ENCODE measurements at places on chromosomes 1 and 21.

DNA sequence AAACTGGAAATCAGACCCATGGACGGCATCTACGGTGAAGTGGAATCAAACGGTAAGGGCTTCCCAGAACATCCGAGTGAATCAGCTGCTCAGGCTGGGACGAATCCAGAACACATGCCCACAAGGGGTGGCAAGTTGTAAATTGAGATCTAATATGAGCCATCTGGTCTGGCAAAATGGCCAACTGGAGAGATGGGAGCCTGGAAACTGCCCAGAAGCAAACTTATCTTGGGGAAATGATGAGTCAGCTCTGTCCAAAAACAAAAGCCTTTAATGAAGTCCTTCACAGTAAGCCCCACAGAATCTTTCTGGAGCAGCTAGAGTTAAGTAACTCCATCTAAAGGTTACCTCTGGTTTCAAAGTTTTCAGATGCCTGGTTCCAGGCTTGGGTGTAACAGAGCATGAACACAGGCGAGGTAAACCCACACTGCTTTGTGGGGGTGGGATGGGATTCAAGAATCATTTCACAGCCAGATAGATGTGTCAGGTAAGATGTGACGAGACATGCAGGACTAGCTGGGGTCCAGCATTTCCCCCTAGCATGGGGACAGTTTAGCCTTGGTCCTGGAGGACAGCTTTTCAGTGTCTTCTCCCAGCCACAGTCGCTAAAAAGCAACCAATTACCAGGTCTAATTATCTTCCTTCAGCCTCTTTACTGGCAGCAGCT lies 10.5 kb upstream of the SRP9 start:
- DNase-seq, result no peak

DNA sequence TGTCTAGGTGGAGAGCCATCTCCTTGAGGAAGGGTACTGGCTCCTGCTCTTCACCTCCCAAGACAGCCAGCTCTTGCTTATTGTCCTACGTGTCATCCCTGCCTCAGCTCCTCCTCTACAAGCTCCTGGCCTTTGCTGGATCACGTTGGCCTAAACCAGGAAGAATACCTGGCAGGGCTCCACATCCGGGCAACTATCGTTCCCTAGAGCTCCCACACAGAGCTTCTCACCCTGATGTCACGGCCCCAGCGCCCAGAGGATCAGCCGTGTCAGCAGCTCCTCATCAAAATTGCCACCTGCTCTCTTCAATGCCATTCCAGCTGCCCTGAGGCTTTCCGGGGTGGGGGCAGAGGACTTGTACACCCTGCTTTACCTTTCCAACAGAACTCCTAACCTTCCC lies 1.9 kb upstream of the TPM3 start:
- DNase-seq, result no peak

GRCh38 chr1:54884135-54884586 lies 2.8 kb downstream of the DHCR24 start:
- no peak for DNase-seq

GRCh38 chr1:164774413-164774812 lies 215.4 kb downstream of the PBX1 start:
- DNase-seq, result no peak

DNA sequence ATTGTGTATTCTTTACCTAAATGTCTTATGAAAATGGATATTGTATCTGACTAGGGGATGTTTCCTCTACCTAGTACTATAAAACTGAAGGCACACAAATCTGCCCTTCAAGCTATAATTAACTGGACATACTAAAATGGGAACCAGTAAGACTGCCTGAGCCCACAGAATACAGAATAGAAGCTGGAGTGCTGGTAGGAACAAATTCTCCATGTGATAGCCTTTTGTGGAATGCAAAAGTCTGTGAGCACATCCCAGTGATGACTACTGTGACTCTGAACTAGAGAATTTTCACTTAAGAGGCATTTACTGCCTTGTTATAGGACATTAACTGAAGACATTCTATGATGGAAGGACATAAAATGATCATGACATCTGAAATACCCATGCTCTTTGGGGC lies 30.3 kb downstream of the KIFAP3 start:
- no peak for DNase-seq

DNA sequence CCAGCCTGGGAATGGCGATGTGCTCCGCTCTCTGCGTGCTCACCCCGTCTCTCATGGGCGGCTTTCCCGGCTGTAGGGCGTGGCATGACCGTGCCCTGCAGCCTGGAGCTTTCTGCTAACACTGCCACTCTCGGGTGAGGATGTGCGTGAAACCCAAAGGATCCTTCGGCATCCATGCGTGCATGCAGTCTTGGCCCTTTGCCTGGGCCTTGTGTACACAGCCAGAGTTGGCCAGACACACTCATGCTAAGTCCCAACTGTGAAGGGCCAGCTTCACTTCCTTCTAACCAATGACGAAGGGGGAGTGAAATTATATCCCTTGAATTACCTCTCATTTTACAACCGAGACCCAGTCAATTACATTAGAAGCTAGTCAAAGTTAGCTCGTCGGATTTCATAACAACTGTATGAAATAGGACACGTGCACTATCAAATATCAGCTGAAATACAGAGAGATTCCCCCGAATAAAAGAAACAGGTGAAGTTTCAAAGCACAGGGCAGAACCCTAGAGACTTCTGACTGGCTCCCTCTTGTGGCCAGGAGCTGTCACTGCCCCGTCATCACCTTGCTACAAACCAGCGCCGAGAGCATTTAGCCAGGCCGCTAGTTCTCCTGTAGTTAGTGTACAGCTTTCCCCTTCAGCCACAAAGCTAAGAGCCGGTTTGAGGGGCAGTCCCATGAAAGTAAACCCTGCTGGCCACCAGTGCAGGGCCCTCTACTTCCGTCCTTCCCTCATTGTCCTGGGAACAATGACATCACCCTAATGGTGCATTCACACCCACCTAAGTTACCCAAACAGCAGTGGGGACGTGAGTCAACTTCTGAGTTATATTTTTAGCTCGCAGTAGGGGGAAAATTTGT lies 63.4 kb upstream of the COA6 start:
- DNase-seq, result peak; percentile 45

GRCh38 chr1:73310797-73311381 lies 887.1 kb downstream of the LRRIQ3 start:
- no peak for DNase-seq

DNA sequence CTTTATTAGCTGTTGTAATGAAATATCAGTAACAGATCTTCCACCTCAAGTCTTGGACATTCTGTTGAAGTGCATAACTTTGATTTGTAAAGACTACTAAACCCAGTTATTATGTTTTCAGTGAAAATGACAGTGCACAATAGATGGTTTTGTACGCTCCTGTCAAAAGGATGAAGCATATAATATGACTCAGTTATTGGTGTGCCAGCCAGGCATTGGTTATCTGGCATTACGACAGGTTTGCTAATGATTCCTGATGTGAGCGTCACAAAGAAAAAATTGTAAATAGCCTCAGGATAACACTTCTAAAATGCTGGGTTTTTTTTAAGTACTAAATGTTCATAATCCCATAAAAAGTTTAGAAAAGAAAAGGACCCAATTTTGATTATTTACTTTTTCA lies 147.9 kb downstream of the MAGI3 start:
- no peak for DNase-seq

DNA sequence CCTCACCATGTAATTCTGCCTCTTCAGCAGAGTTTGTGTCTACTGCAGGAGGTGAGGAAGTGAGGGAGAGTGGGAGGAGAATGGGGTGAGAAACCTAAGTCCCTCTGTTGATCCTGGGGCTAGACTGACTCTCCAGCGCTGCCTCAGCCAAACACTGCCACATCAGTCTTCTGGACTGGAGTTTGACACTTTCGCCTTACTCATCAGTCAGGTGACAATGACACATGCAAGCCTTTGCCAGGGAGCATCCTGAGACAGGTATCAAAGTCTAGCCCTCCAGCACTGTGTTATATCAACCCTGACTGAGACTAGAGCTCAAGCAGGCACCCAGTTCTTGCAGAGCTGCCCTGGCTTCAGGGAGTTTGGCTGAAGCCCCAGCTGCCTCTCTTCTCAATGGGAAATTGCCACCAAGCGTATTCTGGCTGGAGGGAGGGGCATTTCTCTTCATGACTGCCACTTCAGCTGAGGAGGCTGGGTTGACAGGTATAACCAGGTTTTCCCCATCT lies 33.3 kb upstream of the SUCO start:
- no peak for DNase-seq

DNA sequence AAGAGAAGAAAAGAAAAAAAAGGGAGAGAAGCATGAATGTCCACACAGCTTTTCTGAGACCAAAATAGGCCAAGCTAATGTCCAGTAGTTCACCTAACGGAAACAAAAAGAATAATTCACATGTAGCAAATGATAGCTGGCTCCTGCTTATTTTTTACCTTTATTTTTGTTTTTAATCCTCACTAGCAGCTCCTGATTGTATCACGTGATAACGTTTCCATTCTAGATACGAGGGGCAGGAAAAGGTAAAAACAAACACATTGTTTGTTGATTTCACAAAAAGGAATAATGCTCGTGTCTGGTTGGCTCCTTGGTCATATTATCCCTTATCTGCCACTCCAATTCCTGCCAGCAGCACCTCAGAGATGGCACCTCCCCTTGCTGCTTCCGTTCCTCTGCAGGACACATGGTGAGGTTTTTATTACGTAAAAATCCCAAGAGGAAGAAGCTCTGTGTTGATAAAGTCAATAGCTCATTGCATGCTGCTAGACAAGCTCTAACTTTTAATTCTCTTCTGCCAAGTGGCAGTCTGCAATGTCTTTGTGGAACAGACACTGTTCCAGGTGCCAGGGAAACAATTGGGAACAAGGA lies 201.7 kb downstream of the CRB1 start:
- no peak for DNase-seq

GRCh38 chr1:115522386-115522785 lies 119.4 kb upstream of the VANGL1 start:
- DNase-seq, result no peak

DNA sequence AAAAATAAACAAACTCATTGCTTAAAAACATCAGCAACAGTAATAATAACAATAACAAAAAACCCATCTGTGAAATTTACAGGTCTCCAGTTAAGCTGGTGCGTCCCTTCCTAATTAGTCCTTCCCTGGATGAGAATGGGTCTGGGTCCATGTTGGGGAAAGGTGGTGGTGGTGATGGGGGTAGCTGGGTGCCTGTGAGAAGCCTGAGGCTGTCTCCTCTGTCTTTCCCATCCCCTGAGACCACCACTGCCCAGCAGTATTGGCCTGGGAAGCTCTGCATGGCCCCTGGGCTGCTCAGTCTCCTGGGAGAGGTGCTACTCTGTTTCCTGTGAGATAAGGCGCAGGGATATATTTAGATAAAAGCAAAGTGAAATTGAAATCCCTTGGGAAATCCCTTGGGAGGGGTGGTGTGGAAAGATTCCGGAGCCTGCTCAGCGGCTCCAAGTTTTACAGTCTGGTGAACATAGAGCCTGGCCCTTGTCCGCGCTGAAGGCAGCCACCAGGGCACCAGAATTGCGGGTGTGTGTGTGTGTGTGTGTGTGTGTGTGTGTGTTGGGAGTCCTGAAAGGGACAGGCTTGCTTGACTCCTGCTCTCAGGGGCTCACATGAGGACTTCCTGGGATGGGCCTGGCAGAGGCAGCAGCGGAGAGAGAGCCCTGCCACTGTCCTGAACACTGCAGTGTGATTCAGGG lies 150.2 kb downstream of the FOXD2 start:
- DNase-seq, result no peak

- DNase-seq, result no peak
These were observed 9.5 kb downstream of the GPR137B start for GRCh38 chr1:236151739-236152424.

DNA sequence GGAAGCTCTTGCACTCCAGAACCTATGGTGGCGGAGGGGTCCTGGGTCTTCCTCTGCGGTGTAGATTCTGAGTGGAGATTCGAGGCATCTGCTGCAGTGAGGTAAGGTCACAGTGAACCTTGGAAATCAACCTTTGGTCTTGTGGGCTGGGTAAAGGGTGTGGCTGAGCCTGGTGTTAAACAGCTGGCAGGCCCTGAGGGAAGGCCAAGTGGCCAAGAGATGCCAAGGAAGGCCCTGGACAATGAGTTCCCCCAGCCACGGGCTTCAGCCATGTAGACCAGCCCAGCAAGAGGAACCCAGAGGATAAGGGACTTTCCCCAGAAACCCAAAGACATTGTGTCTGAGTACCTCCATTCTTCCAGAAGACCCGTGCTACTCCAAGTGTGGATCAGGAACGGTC lies 137.2 kb upstream of the ETS2 start:
- no peak for DNase-seq

GRCh38 chr1:53543778-53544695 lies 84.8 kb downstream of the DMRTB1 start:
- no peak for DNase-seq

DNA sequence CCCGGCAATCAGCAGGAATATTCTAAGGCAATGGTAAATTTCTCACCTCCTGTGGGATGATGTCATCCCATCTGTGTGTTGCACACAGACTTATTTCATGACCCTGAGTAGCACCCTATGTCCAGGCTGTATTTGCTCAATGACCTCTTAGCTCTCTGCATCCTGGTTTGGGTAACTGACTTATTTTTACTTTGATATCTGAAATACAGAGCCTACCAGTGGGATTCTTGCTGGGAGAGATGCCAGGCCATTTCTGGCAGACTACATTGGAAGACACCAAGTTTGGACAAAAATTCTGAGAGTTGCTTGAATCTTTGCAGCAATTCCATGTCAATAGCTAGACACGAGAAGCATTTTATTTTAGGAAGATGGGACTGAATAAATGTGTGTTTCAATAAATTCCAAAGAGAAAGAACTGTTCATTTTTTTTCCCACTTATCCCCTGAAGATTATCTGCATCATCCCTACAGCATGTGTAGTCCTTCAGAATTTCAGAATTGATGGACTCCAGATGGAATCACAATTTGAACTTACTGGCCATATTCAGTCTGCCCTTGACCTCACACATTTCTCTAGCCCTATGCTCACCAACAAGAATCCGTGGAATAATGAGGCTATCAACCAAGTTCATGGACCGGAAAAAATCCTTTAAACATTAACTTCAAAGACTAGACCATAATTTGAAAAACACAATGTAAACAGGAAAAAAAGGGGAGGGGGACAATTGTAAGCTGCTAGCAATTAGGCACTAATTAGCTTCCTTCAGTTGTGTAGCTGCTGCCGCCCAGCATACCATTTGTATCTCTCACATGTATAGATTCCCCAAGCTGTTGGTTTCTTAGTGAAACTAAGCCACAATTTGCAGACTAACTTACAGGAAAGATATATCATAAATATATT lies 226.5 kb downstream of the HMCN1 start:
- DNase-seq, result no peak

DNA sequence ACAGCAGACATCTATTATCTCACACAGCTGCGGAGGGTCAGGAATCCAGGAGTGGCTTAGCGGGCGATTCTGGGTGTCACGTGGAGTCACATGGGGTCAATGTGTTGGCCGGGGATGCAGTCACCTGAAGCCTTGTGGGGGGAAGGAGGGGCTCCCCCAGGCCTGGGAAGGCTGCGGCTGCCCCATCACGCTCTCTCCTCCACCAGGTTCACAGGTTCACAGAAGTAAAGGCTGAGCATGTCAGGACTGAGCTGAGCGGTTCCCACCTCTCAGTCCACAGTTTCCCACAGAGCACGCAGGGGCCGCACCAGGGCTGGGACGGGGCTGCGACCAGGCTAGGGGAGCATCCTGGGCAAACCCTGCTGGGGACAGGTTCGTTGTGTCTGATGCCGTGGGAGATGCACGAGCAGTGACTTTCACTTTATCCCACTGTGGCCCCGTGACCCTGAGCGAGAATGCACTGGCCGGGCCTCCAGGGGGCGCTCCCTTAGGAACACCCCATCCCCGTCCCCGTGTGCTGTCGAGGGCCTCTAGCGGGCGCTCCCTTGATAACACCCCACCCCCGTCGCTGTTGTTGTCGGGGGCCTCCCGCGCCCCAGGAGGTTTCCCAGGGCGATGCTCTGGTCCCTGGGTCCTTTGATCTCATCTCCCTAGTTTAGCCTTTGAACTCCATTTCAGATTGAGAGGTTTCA lies 73.2 kb upstream of the TRAPPC10 start:
- peak; percentile 77 for DNase-seq
